HCEC 1CT (cell line): ENCODE measurements at places on chromosomes 12 and 14.

DNA sequence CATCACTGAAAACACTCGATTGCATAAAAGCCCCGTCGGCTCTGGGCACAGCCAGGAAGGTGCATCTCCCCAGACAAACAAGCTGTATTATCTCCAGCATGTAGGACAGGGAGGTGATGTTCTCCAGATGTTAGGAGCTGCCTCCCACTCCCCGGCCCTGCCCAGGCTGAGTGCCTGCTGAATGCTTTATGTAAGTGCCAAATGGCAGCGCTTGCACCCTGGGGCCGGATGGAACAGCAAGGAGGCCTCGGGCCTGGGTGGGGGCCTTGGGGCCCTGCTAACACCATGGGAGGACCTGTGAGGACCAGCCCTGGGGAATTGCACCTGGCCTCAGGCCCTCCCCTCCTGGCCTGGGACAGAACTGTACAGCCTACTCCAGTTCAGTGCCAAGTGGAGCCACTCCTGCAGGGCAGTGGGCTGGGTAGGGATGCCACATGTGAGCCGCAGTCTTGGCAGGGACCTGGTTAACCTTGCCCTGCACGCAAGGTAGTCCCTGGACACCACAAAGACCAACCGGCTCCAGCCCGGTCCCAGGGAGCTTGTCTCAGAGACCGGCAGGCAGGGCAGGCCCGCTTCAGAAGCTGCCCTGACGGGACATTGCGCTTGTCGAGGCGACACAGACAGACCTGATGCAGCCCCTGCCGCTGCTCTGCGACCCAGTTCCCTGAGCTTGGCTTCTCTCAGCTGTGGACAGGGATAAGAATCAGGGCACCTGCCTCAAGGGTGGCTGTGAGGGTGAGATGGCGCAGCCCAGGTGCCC is 35.3 kb upstream of the PPP1R13B start:
- no peak for DNase-seq

GRCh38 chr12:109764123-109764522 is 50.5 kb downstream of the FAM222A start:
- DNase-seq: no peak

DNA sequence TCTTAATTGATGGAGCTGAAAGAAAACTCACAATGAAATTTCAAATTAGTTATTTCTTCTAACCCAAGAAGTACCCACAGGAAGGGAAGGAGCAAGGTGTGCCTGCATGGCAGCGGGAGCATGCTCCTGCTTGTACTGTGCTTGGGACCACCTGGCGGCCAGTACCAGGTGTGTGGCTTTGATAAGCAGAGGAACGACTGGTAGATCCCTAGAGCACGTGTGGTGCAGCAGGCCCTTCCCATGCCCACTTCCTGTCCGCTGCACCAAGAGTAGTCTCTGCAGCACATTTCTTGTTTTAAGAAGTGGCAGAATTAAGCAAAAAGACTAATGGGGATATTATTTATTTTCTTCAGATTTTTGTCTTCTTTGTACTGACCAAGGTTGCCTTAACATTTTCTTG is 122.3 kb upstream of the ATF1 start:
- DNase-seq: no peak

DNA sequence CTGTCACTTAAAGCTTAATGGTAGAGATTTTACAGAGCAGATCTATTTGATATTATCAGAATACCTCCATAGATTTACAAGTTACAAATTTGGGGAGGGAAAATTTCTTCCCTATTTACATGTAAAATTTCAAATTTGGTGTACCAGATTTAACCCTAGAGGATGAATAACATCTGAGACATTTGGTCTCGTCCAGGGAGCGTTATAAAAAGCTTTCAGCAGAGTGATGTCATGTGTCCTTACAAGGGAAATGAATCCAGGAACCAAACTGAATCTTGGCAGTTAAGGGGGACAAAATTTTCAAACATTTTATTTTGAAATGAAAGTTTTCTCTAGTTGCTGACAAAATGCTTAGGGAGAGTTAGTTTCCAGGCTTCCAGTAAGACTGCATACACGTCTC is 4.5 kb upstream of the CDK17 start:
- peak; percentile 51 for DNase-seq

GRCh38 chr12:124006085-124006845 is 33.2 kb downstream of the ZNF664 start:
- no peak for DNase-seq

DNA sequence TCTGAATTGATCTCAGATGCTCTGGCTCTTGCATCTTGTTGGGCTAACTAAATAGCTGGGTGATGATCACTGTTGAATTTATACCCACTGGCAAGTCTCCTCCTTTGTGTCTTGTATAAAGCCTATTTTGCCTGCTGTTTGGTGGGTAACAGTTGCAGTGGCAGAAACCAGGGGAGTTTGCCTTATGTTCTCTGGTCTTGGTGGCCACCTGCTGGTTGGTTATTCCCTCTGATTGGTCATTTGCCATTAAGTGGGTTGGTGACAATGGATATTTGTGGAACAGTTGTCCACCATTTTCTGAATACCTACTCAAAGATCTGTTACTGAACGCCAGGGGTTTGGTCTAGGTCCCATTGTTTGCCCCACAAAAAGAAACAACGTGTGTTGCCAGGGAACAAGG is 52.1 kb downstream of the AVPR1A start:
- no peak for DNase-seq

- peak; percentile 54 for DNase-seq
Measured at GRCh38 chr12:88298761-88299242, 156.7 kb downstream of the TMTC3 start.

GRCh38 chr12:50246197-50246865 is 37.0 kb downstream of the LIMA1 start:
- no peak for DNase-seq
